NCI-H510A treated with DMSO at 0.1 percent for 48 hours (cell line): ENCODE measurements at places on chromosomes 4 and X.

DNA sequence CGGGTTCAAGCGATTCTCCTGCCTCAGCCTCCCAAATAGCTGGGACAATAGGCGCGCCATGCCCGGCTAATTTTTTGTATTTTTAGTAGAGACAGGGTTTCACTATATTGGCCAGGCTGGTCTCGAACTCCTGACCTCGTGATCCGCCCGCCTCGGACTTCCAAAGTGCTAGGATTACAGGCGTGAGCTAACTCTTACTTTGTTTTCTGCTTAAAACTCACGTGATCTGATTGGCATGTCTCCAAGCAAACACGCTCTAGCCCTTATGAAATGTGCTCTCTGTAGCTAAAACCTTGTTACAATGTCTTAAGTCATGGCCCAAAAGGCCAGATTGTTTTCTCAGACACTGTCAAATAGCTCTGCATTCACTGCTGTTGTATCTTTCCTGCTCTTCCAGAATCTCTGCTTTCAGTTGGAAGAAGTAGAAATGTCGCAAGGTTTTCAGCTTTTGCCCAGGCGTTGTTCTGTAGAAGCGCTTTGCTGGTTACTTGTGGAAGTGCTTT lies 39.7 kb upstream of the OGT start:
- DNase-seq = no peak

GRCh38 chr4:147136310-147136709 lies 190.6 kb upstream of the TTC29 start:
- DNase-seq = no peak

DNA sequence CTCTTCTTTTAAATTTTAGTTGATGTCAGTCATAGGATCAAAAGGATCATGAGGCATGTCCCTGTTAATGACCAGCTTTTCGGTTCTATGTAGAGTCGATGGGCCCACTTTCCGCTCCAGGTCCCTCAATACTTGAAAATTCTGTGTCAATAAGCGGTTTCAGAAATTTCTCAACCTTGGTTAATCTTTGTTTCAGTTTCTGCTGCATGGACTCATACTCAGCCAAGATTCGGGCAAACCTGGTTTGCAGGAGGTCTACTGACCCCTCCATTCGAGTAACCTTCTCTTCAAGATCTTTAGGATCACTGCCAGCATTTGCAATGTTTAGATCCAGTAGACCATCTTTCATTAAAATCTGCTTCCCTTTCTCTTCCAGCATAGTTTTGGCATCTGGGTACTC lies 22.0 kb upstream of the NFXL1 start:
- DNase-seq = no peak

DNA sequence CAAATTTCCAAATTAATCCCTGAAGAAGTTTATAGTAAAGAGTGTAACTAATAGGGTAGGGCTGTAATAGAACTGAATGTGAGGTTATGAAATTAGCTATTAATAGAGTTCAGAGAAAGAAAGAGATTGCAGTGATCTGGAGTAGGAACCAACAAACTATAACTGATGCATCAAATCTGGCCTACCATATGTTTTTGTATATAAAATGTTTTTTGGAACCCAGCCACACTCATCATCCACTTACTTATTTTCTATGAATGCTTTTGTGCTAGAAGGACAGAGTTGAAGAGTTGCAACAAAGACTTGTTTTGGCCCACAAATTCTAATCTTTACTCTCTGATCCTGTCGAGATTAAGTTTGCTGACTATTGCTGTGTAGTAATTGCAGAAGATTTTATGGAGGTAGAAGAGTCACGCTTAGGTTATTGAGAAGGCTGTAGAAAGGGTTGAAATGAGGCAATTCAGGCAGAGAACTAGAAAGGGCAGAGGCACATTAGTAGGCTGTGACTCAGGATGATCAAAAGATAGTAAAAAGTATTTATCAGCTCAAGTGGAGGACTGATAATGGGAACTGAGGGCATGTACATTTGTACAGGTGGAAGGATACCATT lies 298.7 kb upstream of the EMCN start:
- no peak for DNase-seq

DNA sequence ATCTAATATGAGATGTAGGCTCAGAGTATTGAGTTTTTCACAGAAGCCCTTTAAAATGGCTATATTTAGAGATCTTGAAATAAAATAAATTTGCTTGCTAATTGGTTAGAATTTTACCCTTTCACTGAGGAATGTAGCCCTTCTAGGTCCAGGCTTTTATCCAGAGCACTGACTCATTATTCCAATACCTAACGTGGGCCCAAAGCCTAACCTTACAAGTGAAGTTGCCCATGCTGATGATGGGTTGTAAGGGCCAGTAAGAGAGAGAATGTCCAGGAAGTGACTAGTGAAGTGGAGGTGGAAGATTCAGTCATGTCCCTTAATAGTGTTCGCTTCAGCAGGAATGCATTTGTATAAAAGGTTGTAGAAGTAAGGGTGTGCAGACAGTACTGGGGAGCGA lies 155.9 kb downstream of the STIM2 start:
- DNase-seq = no peak

- peak; percentile 1 for DNase-seq
Measured at GRCh38 chr4:21512353-21512752, 436.2 kb downstream of the KCNIP4 start.

- no peak for DNase-seq
Measured at GRCh38 chr4:54737421-54737820, 79.7 kb downstream of the KIT start.

DNA sequence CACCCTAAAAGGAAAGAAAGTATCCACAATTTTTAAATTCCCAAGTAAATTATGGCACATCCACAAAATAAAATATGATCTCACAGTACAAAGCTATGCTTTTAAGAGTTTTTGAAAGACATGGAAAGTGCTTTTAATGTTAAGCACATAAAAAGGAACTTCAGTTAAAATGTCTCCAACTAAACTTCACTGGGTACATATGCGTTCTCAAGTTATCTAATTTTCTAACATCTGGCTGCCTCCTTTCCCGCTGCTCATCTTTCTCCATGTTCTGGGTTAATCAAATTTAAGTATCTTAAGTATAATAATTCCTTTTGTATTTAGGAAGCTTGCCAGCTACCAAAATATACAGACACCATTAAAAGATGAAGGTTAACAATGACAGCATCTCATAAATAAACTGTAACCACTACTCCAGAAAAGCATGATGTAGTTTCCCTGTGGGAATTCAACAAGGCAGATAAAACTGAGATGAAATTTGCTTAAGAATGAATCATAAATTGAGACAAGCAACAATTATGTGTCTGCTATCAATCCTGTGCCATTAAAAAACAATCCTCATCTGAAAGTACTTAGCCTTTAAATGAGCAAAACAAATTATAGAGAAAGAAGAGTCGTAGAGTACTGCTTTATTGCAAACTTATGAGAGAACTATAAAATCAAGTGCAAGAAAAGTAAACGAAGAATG lies 25.1 kb downstream of the PRSS12 start:
- DNase-seq = peak; percentile 4

DNA sequence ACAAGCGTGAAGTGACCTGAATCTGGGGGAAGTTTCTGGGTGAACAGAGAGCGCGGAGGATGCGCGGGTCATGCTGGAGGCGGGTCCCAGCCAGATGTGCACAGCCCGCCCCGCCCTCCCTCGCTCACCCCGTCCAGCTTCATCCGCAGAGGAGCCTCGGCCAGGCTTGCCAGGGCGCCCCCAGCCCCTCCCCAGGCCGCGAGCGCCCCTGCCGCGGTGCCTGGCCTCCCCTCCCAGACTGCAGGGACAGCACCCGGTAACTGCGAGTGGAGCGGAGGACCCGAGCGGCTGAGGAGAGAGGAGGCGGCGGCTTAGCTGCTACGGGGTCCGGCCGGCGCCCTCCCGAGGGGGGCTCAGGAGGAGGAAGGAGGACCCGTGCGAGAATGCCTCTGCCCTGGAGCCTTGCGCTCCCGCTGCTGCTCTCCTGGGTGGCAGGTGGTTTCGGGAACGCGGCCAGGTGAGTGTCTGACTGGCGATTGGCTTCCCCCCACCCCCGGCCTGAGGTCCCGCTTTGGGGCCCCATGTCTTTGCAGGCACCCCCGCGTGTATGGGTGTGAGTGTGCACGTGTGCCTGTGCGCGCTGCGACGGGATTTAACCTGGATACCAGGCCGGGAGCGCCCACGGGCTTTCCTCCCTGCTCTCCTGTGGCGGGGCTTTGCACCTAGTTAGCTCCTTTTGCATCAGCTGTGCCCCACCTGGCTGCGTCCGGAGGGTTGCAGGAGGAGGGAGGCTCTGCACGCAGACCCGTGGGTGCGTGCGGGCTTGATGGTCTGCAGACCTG lies at the start of gene EGFL6:
Gene EGFL6 (plus strand): TSS at position 123 of the 782 bp plus-strand sequence. CDS start 261 bp downstream, at position 384.
- peak; percentile 2 for DNase-seq

DNA sequence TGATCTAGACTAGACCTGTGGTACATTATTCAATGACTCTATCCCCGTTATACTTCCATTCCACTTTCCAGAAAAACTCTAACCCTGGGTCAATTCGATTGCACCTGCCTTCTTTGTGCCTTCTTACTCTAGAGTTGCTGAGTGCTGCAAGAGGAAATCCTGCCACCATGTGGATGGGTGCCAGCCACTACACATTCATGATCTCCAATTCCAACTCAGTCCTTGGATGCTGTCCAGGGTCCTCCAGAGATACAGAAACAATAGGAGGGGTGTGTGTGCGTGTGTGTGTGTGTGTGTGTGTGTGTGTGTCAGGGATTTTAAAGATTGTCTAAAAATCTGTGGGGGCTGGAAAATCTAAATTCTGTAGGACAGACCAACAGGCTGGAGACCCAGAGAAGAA lies 42.9 kb upstream of the INTS6L start:
- peak; percentile 0 for DNase-seq

- peak; percentile 81 for DNase-seq
Measured at GRCh38 chr4:52982255-52982945, 120.3 kb downstream of the RASL11B start.

DNA sequence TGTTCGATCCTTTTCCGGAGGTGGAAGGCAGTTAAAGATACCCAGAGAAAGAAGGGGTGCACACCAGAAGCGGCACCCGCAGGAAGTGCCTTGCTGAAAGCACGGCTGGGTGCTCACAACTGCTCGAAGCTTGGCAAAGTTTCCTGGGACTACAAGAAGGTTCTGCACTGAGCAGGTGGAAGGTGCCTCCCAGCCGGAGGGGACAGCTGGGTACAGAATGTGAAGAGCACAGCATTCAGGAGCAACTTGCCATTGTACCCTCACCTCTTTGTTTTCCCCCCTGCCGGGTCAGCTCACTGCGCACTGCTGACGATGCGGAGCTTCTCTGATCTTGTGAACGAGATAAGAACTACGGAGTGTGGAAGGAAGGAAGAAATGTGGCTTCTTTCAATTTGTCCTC lies 289.2 kb downstream of the FBXW7 start:
- no peak for DNase-seq

DNA sequence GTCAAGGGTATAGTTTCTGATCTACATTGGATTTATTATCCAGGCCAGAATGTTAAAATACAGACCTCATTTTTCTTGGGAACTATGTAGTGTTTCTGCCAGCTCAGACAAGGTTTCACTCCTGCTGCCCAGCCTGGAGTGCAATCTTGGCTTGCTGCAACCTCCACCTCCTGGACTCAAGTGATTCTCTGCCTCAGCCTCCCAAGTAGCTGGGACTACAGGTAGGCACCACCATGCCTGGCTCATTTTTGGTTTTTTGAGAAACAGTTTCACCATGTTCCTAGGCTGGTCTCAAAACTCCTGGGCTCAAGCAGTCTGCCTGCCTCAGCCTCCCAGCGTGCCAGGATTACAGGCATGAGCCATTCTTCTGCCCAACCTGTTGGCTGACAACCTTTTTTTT lies 5.7 kb downstream of the RPL34 start:
- no peak for DNase-seq

DNA sequence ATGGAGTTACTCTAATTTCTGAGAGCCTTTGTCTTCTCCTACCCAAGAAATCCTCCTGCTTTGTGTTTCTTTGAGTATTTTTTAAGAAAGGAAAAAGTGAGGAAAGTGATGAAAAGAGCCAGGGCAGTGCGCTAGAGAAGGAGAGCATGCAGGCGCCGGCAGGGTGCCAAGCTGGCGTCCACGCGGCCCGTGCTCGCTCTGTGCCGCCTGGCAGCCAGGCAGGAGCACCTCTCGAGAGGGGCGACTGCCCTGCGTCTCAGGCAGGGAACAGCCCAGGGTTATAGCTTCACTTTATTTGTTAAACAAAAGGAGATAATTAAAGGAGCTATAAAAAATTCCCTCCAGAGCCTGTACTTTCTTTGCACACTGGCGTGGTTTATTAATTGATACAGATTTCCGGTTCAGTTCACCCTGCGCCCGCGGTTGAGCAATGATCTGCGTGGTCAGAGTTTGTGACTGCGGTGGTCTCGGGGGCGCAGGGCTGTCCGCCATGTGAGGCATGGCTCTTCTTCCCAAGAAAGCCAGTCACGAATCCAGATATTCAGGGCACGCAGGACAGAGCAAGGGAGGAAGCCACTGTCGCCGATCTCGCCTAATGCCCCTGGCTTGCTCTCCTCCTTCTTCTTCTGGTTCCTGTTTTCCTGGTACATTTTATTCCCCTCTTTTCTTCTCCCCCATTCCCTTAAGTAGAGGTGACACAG lies 110.8 kb upstream of the PAQR3 start:
- peak; percentile 81 for DNase-seq

DNA sequence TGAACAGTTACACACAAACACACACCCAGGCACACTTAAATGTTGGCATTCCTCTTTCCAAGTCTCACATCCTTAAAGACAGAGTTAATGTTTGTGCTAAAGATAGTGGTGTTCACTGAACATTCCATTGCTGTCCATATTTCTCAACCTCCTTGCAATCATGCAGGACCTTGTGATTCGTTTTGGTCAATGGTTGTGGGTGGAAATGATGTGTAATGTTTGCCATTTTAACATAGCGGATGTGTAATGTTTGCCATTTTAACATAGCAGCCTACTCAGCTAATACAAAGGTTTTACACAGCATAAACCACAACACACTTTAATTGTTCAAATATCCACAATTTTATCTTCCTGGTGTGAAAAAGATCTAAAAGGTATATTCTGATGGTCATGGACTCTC lies 93.9 kb downstream of the CEP44 start:
- no peak for DNase-seq

- no peak for DNase-seq
Measured at GRCh38 chr4:86098691-86099090, 261.2 kb downstream of the MAPK10 start.

DNA sequence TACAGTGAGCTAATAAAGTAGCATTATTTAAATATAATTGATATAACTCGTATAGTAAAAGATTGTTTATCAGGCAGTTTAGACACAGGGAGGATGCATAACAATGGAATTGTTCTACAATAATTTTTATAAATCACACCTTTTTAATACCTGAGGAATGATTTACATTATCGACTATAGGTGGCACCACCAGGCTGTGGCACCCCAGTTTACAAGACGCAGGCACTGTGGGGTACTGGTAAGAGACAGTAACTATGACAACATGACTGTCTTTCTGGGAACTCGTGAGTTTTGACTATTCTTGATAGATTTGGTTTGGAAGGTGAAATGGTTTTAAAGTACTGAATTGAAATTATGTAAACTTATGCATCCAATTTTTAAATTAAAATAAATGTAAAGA lies 27.1 kb upstream of the STBD1 start:
- DNase-seq = no peak

GRCh38 chrX:104270916-104271512 lies 16.3 kb upstream of the ESX1 start:
- DNase-seq = peak; percentile 54
